Cardiac septum (tissue), 1 donor: ENCODE measurements at places on chromosomes 16 and 17.
A peak's percentile ranks its signal among the peaks of the same experiment; 100 is the strongest.

- no peak for DNase-seq
These were observed 140.0 kb upstream of the DNAH9 start for GRCh38 chr17:11458279-11458678.

DNA sequence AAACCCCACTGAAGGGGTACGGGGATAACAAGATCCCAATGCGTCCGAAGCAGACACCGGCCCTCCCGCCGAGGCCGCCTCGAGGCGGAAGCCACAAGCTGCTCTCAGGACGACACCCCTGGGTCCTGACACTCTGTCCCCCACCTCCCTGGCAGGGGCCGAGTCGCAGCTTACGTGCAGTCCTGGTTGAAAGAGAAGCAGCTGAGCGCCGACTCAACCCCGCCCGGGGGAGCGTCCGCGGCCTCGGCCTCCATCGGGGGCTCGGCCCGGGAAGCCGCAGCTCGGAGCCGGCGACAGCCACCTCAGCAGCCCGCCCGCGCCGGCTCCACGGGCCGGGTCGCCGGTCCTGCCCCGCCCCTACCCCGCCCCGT is at the start of gene WIPI1:
Gene WIPI1, minus strand, starts transcription at position 329 of the 371 bp plus-strand sequence. Its CDS starts 75 bp downstream, at position 254.
- peak; percentile 83 for DNase-seq

GRCh38 chr16:46830417-46830901 is 521 bp downstream of the C16orf87 start:
- no peak for DNase-seq

DNA sequence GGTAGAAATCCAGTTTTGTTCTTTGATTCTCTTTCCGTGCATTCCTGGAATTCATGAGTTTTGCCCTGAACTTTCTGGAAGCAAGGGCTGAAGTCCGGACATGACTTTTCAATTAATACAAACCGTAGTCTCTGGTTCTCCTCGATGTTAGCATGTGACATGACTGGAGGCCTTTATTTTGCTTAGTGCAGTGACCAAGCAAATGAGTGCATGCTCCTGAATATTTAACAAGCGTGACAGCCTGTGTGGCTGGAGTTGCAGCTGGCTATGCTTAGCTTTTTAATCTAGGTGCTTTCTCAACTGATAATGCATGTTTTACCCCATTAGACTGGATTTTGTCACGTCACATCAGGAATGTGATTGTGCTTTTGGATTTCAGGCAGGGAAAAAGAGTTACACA is 302.1 kb downstream of the MAP2K6 start:
- DNase-seq, result no peak

- DNase-seq, result no peak
These were observed 61.3 kb upstream of the KIFC3 start for GRCh38 chr16:57863434-57864160.

GRCh38 chr17:19752216-19753050 is 4.3 kb upstream of the ALDH3A1 start:
- DNase-seq, result no peak

DNA sequence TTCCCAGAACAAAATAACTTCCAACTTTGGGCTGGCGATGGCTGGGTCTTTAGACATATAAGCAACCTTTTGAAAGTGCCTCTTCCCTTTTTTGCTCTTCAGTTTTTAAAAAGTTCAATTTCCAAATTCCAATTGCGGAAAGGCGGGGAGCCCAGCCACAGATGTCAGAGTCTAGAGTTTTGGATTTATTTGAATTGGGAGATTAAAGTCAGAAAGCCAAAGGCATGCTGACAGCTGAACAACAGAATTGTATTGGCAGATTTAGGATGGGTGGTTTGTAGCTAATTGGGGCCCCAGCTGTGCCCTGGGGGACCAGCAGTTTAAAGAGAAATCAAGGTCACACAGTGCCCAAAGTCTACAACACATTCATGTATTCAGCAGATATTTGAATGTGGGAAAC is 10.5 kb downstream of the YPEL2 start:
- DNase-seq, result no peak

GRCh38 chr17:33056399-33057146 is 64.9 kb downstream of the SPACA3 start:
- no peak for DNase-seq

GRCh38 chr16:21584817-21585216 is 14.6 kb upstream of the METTL9 start:
- DNase-seq, result no peak

DNA sequence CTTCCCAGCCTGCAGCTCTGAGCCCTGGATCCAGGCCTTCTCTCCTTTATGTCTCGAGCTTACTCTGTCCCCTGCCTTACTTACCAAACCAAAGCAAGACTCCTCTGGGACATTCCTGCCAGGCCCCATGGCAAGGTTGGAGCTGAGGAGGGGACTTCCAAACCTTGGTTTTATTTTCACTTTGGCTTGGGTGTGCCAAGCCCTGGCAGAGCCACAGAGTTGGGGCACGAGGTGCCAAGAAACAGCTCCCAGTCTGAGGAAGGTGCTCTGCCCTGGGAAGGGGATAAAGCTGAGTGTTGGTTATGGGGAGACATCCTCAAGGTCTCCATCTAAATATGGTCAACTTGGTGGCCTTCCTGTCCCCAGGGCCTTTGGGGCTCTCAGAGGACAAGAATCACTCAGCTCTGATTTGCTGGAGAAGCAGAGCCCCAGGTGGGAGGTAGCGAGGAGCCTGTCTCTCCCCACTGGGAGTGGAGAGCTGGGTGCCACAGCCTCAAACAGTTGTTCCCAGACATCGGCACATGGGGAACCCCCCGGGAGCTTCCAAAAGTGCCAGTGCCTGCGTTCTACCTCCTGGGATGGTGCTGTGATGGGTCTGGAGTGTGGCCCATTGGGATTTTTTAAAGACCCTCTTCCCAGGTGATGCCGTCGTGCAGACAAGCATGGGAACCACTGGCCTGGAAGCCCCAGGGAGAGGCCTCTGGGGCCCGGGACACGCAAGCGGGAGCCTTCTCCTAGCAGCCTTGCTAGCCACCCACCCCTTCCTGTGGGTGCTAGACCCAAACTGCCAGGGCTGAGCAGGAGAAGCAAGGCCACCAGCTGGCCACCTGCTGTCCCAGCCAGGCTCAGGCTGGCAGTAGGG is 10.3 kb downstream of the NLRC5 start:
- DNase-seq, result peak; percentile 55

DNA sequence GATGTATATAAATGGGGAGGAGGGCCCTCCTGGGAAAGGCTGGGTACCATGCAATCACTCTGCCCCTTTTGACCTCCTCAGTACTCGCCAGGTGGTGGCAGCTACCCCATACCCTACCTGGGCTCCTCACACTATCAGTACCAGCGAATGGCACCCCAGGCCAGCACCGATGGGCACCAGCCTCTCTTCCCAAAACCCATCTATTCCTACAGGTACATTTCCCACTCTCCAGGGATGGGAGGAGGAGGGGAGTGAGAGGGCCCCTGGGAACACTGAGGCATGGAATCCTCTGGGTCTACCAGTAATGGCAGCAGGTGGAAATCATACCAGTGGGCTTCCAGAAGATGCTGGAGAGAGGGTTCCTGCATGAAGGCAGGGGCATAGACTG is 22.9 kb downstream of the FOXN1 start:
- DNase-seq, result no peak

DNA sequence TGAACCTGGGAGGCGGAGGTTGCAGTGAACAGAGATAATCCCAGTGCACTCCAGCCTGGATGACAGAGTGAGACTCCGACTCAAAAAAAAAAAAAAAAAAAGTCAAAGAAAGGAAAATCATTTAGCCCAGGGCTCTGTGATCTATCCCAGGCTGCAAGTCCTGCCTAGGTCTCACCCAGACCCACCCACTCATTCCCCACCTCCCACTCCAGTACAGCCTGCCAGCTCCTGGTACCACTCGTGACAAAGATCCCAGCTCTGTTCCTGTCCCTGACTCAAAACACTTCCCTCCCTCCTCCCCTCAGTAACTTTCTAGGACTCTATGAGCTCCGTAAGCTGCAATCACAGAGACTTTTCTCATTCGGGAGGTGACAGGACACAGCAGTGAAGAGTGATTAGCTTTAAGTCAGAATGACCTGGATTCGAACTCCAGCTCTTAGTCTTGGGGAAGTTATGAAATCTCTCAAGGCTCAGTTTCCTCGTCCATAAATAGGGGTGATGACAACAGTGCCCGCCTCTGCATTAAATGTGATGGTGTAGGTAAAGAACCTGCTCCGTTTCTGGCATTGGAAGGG is 28.0 kb upstream of the MRPS23 start:
- DNase-seq, result no peak

DNA sequence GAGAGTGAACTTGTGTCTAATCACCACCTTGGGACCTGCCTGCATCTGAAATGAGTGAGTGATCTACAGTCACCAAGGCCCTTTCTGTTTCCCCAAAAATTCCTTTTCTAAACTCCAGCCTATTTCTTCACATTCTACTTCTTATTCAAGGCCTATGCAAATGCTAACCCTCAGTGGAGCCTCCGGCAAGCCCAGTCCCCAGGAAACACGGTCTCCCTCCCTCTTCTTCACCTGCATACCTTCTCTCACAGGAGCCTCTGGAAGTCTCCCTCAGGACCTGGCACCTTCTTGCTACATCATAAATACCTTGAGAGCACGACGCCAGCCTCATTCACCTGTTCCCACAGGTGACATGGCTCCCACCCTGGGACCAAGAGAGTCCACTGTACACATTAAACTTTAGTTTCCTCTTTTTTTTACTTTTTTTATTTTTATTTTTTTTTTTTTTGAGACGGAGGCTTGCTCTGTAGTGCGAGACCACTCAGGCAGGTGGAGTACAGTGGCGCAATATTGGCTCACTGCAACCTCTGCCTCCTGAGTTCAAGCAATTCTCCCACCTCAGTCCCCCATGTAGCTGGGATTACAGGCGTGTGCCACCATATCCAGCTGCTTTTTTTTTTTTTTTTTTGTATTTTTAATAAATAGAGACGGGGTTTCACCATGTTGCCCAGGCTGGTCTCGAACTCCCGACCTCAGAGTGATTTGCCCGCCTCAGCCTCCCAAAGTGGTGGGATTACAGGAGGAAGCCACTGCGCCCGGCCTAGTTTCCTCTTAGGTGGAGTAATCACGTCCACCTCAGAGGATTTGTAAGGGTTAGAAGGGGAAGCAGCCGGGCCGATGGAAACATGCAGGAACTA is 97.3 kb downstream of the ANKRD11 start:
- no peak for DNase-seq

DNA sequence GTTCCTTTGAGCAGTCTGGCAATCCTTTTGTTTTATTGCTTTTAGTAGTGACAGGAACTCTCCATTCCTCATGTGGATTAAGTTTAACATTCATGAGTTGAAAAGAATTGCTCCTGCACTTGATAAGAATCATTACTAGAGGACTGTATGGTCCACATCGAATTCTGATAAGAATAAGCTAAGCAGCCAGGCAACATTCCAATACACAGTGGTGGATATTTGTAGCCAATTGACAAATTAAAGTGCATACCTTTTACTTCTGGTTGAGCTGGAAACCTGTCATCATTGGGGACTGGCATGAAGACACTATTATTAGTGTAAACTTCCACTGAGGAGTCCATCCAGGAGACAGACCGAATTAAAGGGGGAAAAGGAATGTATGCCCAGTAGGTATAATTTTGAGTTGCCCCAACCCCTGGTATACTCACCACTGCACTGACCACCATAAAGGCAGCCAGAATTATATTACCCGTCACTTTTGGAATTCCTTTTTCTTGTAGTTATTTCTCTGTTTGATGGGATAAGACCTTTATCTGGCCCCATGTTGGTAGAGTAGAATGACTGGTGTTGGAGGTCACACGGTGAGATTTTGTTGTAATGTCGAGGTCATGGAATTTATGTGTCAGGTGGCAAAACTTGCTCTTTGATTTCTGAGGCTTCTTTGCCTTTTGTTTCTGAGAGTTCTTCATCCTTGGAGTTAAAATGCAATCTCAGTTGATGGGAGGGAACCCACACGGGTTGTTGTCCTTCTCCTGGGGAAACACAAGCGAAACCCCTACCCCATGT is 72.1 kb upstream of the ARL4D start:
- no peak for DNase-seq

GRCh38 chr16:80175011-80175410 is 365.8 kb upstream of the DYNLRB2 start:
- DNase-seq, result no peak

DNA sequence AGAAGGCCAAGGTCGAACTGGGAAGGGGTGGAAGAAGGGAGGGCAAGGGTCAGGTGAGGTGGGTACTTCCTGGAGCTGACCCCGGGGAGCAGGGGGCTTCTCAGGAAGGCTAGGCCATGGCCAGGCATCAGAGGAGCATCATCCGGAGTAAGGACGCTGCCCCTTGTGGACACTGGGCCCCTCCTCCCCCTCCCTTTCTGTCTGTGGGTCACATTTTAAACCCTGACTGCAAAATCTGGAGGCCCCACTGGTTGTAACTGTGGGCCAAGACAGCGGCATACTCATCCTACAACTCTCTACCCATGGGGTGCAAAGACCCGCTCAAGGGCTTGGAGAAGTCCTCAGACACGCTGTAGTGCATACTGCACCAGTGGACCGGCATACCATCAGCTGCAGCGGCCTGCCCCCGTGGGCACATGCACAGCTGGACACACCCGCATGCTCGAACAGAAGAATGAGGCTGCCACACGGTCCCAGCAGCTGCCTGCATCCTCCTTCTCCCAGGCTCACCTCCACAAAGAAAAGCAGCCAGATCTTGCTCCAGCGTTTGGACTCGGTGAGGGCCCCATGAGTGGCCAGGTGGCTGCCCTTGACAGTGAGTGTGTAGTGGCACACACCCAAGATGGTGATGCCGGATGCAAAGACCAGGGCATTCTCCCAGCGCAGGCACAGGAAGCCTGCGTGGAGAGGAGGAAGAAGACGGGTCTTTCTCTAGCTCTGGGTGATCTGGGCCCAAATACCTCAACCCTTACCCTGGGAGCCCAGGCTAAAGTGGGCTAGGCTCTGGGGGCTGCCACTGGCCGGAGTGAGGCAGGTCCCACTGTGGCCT is 1.2 kb downstream of the FADS6 start:
- no peak for DNase-seq

- DNase-seq, result peak; percentile 95
These were observed 2.8 kb upstream of the CIBAR2 start for GRCh38 chr16:85114909-85115567.

DNA sequence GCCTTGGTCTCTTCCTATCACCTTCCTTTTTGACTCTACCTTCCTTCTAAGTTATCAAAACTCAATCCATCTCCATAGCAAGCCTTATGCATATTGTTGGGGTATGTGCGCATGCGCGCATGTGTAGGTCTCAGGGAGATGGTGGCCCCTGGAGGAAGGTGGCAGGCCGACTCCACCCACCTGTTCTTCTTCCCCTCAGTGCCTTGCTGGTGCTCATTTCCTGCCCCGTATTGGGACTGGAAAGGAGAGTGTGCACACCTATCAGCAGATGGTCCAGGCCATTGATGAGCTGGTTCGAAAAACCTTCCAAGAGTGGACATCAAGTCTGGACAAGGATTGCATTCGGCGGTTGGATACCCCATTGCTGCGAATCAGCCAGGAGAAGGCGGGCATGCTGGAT is 25.2 kb downstream of the DNAH2 start:
- no peak for DNase-seq

GRCh38 chr16:72657164-72657563 is 390.8 kb downstream of the ZFHX3 start:
- DNase-seq, result no peak
